ENCODE measurements at places on chromosomes 6 and 20.

DNA sequence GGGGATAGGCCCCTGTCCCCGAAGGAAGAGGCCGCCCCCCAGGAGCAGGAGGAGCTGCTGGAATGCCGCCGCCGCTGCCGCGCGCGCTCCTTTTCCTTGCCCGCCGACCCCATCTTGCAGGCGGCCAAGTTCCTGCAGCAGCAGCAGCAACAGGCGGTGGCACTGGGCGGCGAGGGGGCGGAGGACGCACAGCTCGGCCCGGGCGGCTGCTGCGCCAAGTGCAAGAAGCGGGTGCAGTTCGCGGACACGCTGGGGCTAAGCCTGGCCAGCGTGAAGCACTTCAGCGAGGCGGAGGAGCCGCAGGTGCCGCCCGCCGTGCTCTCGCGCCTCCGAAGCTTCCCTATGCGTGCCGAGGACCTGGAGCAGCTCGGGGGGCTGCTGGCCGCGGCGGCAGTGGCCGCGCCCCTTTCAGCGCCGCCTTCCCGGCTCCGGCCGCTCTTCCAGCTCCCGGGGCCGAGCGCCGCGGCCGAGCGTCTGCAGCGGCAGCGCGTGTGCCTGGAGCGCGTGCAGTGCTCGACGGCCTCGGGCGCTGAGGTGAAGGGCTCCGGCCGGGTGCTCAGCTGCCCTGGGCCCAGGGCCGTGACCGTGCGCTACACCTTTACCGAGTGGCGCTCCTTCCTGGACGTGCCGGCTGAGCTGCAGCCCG, 630 bp downstream of the PPP1R3G start:
- DNase-seq: no peak

GRCh38 chr6:35719404-35719829, 17.4 kb upstream of the ARMC12 start:
- no peak for DNase-seq

GRCh38 chr6:26173836-26174145, 86.6 kb downstream of the HFE start:
- DNase-seq: no peak

DNA sequence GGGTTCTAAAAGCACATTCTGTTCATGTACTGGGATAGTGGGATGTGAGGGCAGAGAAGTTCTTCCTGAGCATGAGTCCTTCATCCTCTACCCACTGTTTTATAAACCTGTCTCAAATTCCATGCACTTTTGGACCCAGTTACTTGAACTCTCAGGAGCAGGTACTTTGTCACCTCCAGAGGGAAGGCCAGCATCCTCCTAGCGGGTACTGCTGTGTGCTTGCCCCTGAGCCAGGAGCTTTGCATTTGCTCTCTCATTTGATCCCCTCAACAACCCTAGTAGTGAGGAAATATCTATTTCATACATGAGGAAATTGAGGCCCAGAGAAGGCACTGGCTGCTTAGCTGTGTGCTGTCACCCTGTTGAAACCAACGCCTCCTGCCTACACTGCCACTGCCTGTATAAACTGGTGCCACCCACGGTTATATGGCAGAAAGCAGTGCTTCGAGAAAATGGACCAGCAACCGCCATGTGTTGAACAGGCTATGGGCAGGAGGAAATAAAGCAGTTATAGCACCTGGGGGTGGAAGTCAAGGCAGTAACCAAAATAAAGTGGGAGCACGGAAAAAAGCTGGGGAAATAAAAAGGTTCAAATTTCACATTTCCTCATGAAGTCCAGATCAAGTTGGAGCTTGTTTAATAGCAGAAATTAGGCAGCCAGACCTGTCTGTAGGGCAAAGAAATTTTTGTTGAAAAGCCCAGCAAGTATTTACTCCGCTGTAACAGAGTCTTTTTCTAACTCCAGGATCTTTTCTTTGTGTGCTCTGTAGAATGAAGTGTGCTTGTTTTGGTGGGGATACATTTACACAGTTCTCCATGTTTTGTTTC, 38.0 kb downstream of the KLHL31 start:
- no peak for DNase-seq

DNA sequence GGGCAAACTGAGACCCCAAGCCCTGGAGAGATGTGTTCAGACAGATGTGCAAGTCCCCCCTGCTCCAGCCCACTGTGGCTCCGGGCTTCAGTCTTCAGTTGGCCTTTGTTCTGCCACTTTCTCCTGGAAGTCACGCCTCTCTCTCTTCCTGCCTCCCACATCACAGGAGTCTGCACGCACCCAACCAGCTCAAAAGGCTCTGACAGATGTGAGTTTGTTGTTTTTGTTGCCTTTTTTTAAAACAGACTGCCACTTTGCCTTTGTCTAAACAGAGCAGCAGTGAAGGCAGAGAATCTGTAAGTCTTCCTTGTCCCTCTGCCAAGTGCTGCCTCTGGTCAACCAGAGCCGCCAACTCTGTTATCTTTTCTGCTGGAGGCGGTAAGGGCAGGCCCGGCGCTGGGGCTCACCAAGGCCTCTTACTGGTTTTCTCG, 149.7 kb downstream of the TFAP2C start:
- no peak for DNase-seq

DNA sequence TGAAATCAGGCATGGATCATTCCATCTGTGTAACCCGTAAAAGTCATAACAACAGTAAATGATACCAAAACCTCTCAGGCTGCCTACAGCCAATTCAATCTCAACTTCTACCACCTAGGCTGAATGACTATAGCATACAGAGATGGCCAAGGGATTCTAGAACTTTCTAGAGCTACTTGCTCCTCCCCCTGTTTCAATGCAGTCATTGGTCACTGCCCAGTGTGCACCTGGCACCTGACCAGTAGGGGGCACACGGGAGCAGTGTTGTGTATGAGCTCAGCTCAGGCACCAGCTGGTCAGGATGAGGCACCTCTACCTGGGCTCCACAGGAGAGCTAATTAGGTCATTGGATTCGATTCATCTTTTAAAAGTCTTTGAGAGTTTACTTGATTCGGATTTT, 86.2 kb downstream of the PLEKHG1 start:
- DNase-seq: no peak

Data from AG04450 (cell line).